ENCODE measurements at places on chromosomes 12 and 14.

DNA sequence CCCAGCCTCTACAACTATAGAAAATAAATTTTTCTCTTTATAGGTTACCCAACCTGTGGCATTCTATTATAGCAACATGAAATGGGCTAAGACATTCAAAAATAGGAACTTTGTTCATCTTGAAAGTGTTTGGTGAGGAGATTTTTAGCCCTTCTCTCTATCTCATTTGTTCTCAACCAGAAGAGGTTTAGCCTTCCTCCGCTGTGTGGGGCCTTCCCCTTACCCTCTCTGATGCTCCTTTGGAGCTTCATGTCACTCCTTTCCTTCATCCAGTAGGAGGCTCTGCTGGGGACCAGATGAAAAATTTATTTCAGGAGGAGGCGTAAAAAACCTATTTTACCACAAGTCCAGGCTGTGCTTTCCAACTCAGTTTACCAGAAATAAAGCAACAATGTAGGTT lies 94.1 kb downstream of the RTN1 start:
- DNase-seq: no peak

DNA sequence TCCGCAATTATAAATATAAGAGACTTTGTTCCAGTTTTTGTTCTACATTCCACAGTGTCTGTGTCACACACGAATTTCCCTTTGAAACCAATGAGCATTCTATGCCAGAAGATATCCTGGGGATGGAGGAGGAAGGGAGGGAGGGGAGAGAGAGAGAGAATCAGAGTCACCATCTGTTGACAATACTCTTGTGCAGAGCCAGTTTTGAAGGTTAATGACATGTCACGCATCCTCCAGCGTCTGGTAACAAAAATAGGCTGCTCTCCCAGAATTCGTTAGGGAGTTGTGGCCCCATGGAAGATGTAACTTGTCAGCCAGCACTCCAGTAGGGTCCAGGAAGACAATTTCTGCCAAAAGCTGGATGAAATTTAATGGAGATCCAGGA lies 213.5 kb upstream of the KRR1 start:
- peak; percentile 80 for DNase-seq

GRCh38 chr12:76043377-76043776 lies 11.8 kb upstream of the PHLDA1 start:
- DNase-seq: no peak

- DNase-seq: no peak
Observed at GRCh38 chr12:107736914-107737313, 24.0 kb downstream of the PRDM4 start.

GRCh38 chr14:20440882-20441281 lies 4.9 kb upstream of the KLHL33 start:
- DNase-seq: no peak

DNA sequence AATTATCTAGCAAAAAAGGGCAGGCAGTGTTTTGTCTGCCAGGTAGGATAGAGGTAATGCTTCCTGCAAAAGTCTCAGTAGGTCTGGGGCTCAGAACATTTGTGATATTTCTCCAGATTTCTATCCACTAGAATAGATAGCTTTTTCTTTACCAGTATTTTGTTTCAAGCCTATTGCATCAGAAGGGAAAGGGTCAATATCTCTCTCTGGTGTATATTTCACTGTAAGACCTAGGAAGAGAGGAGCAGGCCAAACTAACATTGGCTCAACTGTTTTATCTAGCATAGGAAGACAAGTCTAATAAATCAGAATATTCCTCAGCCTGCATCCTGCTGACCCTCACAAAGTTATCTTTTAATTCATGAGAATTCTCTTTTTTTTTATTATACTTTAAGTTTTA lies 106.7 kb upstream of the DAAM1 start:
- DNase-seq: no peak

DNA sequence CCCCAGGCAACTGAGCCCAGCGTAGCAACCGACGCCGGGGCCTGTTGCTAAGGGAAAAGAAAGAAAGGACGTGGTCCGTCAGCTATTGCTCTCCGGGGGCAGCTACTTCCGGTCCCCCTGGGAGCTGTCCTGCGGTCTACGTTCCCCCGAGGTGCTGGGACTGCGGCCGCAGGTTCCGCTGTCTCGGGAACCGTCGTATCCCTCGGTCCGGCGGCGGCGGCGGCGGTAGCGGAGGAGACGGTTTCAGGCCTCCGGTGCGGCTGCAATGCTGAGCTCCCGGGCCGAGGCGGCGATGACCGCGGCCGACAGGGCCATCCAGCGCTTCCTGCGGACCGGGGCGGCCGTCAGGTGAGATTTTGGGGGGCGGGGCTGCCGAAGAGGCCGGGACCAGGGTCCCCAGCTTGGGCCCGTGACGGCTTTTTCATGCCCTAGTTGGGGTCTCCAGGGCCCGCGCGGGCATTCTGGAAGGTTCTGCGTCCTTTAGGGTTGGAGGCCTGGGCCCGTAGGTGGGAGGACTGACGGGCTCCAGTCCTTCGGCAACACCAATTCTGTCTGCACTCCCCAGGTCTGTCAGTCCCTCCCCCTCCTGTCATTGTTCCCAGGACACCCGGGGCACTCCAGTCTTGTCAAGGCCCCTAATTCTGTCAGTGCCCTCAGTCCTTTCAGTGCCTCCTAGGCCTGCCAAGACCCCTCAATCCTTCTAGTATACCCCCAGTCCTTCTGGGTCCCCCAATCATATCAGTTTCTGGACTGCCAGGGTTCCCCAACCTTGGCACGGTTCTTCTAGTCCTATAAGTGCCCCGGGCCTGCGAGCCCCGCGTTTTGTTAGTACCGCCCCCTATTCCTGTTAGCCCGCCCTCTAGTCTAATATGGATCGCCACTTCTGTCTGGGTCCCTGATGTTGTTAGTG lies at the start of gene USP30:
USP30 (plus strand) TSS at position 163 of the 910 bp plus-strand sequence; CDS start at position 266, 103 bp downstream.
- peak; percentile 87 for DNase-seq

DNA sequence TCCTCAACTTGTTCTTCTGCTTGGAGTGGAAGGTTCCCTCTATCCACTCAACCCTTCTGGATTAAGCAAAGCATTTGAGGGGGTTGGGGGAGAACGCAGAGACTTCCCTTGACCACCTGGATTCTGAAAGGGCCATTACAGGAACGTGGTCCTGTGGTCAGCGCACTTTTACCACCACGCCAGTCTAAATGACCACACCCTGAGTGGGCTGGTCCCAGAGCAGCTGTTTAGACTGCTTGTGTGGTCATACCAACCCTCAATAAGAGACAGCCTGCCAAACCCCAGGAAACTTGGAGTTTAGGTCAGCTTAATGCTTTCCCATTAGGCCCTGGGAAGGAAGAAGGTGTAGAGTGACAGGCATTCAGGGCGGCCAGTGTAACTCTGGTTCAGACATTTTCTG lies 165.5 kb upstream of the ATP2B1 start:
- DNase-seq: no peak

DNA sequence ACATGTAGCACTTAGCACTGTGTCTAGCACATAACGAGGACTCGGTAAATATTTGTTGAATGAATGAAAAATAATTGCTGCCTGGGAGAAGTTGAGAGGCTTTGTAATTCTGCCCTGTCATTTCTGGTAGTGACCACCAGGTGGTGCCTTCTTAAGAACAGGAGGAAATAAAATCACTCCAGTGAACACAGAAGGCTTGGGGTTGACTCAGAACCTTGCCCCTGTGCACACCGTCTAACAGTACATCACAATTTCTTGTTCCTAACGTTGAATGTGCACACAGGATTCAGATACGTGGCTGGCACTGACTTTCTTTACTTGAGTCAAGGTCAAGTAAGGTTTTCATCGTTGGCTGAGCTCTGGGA lies 91.8 kb downstream of the RGS6 start:
- DNase-seq: peak; percentile 89

DNA sequence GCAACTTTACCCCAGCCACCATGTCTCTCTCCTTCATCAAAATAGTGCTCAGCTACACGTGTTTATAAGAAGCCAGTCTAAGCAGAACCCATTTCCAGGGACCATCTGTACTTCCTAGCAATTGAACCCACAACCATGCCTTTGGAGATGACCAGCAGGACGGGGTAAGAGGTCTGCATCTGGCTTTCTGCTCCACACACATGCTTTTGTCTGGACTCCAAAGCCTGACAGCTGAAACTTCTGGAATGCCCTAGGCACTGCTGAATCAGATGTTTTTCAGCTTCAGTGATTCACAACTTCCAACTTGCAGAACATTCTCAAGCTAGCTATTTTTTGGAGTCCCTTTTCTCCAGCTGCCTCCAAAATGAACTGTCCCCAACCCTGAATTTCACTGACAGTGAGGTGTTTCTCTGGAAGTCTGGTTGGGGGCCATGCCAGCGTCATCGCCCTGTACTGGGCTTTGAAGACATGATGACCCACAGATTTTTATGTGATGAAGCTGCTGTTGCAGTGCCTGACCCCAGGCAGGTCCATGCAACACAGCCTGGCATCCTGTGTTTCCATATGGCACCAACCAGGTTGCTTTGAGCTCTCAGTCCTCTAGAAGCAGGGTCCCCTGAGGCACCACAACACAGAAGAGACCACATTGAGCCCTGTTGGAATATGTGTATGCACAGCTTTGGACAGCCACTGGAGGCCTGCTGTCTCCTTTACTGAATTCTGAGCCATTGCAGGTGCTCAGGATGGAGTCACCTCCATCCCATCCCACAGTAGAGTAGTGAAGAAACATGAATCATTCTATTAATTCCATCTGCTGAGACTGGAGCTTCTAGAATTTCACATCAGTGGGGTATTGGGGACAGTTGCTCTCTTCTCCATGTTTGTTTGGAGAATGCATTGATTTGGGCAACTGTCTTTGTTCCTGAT lies 80.2 kb downstream of the NUAK1 start:
- peak; percentile 37 for DNase-seq

DNA sequence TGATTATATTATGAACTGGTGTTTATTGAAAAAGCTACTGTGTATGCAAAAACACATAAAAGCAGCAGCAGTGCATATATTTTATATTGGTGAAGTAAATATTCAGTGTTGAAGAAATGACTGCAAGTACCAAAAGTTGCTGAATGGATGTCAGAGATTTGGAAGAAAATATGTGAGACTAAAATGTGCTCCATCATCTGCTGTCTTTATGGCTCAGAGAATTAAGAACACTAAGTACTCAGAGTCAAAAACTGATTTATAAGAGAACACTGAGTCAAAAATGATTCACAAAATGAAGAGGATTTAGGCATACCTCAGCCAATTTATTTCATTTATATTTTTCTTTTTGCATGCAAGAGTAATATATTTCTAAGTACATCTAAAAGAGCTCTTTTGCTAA lies 86.3 kb upstream of the PDZRN4 start:
- no peak for DNase-seq

- DNase-seq: peak; percentile 9
Observed at GRCh38 chr14:91778217-91778616, 46.3 kb upstream of the CATSPERB start.

DNA sequence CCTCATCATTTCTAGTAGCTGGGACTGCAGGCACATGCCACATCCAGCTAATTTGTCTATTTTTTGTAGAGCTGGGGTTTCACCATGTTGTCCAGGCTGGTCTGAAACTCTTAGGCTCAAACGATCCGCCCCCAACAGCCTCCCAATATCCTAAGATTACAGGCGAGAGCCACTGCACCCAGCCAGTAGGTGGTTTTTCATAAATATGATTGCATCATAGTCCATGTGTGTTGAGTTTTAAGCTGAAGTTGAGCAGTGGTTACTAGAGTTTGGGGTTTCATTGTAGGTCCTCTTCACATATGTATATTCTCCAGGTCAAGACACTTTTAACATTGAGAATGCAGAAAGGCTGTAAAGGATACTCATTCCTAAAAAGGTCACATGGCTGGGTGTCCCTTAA lies 13.1 kb upstream of the TNS2 start:
- DNase-seq: no peak

DNA sequence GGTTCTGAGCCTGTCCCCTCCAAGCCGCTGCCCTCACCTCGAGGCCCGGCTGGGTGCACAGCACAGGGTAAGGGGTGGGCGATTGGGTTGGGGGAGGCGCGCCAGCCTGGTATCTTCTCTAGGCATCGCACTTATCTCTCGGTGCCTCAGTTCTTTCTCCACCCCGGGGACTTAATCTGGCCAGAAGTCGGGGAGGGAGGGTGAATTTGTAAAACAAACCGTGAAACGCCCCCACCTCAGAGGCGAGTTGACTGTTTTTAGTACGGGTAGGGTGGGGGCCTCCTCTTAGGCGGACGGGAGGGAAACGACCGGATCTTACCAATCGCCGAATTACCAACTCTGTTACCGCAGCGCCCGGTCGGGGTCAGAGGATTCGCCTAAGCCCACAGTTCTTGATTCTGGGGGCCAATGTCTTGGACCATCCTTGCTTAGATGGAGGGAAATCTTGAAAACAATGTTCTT lies 1.4 kb upstream of the TBX3 start:
- no peak for DNase-seq

All from kidney tubule cell (primary cell).